ENCODE measurements at places on chromosomes 2 and 18.

GRCh38 chr2:62178741-62179271 lies 17.1 kb upstream of the B3GNT2 start:
- DNase-seq = no peak

- no peak for DNase-seq
Measured at GRCh38 chr2:234853729-234854128, 98.1 kb upstream of the SH3BP4 start.

DNA sequence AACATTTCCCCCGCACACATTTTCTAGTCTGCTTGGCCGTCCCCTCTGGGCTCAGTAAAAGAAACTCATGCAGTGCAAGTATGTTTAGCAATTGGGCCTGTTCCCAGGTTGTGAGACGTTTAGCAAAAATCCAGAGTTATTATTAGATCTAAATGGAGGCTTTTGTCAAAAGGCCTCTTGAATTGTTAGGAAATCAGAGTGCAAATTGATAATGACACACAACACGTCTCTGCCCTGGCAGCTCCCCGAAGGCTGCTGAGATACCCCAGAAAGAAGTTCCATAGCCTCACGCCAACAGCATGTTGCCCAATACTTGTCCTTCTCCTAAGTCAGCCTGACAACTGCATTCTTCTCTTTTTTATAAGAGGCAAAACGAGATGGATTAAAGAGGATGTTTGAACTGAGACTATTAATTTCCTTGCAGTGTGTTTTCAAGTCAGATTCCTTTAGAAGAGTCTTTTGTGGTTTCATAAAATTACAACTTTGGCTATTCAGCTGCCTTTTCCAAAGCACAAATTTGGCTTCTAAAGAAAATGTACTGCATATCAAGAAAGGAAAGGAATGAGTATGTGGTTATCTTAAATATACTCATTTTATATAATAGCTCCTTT lies 202.2 kb downstream of the TRIB2 start:
- DNase-seq = no peak

- no peak for DNase-seq
Measured at GRCh38 chr2:138779781-138780445, at the start of gene NXPH2. NXPH2 (minus strand) TSS chr2:138780390; CDS start chr2:138780241, 149 bp downstream.

DNA sequence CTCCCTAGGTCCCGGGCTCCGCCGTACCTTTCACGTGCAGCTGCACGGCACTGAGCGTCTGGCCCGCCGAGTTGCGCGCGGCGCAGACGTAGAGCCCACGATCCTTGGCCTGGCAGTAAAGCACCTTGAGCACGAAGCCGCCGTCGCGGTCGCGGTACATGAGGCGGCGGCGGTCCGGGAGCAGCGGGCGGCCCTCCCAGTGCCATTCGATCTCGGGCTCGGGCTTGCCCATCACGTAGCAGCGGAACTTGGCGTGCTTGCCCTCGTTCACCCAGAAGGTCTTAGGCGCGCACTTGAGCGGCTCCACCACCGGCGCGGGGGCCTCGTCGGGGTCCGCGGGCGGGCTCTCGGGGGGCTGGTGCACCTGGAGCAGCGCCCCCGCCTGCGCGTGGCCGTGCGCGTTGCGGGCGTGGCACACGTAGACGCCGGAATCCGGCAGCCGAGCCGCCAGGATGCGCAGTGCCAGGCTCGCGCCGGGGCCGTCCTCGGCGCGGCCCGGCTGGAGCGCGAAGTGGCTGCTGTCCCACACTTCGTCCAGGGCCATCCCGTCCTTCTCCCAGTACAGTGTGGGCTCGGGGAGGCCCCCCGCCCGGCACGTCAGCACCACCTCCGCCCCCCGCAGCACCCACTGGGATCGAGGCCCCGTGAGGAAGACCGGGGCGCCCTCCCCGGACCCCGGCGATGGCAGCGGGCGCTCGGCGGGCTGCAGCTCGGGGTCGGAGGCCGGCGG lies 980 bp downstream of the OBSL1 start:
- DNase-seq = no peak

GRCh38 chr18:64717026-64717425 lies 568.1 kb upstream of the LINC00305 start:
- DNase-seq = no peak

DNA sequence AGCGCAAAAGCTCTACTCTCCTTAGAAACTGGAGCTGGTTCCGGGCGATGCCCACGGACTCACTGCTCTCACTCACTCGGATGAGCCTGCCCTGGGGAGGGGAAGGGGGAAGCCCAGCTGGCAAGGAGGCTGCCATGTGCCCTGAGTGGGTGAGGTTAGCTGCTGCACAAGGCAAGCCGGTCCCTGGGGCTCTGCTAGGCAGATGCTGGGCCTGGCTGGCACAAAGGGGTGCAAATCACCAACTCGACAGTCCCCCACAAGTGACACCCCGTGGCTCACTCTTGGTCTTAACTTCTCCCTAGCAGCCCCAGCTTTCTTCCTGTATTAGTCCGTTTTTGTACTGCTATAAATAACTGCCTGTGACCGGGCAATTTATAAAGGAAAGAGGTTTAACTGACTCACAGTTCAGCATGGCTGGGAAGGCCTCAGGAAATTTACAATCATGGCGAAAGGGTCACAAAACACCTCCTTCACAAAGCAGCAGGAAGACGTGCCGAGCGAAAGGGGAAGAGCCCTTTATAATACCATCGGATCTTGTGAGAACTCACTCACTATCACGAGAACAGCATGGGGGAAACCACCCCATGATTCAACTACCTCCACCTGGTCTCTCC lies 33.2 kb downstream of the ADCY3 start:
- no peak for DNase-seq

DNA sequence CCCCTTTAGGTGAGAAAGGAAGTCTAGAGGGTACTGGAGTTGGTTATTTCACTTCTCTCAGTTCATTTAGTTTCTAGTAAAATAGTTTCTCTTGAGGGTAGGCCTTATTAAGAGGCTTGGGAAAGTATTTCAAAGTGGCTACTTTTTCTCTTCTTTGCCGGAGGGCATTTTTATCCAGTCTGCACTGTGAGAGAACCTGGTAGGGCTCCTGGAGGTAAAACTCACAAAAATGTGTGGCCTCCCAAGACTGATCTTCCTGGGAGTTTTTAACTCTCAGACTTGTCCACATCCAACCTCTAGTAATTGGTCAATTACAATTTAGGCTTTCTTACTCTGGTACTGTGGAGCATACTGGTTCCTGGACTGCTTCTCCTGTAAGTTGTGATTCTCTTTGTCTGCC lies 28.0 kb downstream of the EHBP1 start:
- DNase-seq = no peak

- no peak for DNase-seq
Measured at GRCh38 chr2:64367444-64368232, 86.3 kb upstream of the LGALSL start.

- DNase-seq = no peak
Measured at GRCh38 chr2:199543606-199544172, 86.0 kb upstream of the SATB2 start.

- DNase-seq = no peak
Measured at GRCh38 chr2:231167745-231168459, 30.5 kb upstream of the ARMC9 start.

DNA sequence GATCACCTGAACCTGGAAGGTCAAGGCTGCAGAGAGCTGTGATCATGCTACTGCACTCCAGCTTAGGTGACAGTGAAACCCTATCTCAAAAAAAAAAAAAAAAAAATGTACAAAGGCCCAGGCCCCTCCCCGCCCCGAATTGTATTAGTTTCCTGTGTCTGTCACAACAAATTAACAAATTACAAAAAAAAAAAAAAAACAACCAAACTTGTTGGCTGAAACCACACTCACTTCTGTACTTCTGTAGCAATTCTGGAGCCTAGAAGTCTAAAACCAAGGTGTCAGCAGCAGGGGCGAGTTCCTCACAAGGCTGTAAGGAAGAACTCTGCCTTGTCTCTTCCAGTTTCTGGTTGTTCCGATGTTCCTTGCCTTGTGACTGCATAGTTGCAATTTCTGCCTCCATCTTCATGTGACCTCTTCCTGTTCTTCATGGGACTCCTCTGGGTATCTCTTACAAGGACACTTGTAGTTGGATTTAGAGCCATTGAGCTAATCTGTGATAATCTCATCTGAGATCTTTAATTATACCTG lies 100.8 kb upstream of the ZSWIM2 start:
- DNase-seq = no peak

DNA sequence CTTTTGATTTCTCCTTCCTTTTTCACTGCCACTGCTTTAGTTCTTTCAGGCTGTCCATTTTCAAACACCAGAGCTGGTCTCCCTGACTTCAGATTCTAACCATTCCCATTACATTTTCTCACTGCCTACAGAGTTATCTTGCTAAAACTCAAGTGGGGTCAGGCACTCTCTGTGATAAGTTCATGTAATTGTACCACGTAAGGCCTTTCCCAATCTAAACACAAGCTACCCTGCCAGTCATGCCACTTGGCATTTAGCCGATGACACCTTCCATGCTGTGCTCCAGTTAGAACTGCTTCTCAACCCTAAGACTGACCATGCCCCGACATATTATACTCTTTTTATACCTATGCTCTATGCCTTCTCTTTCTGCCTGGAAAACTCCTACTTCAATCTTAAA lies 592.4 kb downstream of the DPP10 start:
- no peak for DNase-seq
